ENCODE measurements at places on chromosomes 13 and 19. TPM values are rescaled to one million over a fixed set of nuclear protein-coding genes. Genes with fewer than 3 reads are reported as not detected.

DNA sequence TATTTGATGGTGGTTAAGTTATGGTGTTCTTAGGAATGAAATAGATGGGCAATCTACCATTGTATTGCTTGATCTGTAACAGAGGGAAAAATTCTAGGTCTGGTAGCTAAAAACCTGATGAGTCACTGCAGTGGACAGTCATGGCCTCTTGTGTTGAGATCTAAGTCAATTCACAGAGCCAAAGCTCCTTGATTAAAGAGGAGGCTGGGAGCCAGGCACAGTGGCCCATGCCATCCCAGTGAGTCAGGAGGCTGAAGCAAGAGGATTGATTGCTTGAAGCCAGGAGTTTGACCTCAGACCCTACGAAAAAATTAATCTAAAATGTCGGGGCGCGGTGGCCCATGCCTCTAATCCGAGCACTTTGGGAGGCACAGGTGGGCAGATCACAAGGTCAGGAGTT is 67.1 kb upstream of the KPNA3 start:
- no peak for DNase-seq

DNA sequence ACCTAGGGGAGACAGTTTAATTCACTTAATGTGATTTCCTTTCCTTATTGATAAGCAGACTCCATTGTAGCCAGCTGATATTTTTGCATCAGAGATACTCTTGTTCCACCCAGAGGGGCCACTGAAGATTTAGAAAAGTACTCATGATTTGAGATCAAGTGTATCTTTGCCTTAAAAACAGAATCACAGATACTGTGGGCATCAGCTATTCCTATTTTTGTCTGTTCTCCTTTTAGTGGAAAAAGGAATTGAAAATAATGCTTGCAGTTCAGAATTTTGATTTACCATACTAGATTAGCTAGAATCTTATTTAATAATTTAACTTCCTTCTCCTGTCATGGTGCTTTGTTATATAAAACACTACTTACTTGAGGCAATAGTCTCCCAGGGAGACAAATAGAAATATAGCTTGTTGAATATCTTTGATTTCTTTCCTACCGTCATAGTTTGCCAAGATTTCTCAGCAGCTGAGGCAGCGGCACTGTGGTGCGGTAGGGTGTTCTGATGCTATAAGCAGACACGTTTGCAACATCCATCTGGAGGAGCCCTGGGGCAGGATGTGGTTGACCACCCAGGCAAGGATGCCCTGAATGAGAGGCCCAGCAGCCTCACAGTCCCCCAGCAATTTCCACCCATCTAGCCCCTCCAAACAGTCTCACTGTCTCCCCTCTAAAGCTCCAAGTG is 47.0 kb upstream of the RAP2A start:
- no peak for DNase-seq

- peak; percentile 90 for DNase-seq
Observed at GRCh38 chr19:46715975-46716671, 791 bp downstream of the PRKD2 start.

GRCh38 chr19:17654993-17655392 is 33.2 kb downstream of the UNC13A start:
- DNase-seq = no peak

GRCh38 chr19:48512504-48513288 is 1.1 kb upstream of the LMTK3 start:
- DNase-seq = no peak

DNA sequence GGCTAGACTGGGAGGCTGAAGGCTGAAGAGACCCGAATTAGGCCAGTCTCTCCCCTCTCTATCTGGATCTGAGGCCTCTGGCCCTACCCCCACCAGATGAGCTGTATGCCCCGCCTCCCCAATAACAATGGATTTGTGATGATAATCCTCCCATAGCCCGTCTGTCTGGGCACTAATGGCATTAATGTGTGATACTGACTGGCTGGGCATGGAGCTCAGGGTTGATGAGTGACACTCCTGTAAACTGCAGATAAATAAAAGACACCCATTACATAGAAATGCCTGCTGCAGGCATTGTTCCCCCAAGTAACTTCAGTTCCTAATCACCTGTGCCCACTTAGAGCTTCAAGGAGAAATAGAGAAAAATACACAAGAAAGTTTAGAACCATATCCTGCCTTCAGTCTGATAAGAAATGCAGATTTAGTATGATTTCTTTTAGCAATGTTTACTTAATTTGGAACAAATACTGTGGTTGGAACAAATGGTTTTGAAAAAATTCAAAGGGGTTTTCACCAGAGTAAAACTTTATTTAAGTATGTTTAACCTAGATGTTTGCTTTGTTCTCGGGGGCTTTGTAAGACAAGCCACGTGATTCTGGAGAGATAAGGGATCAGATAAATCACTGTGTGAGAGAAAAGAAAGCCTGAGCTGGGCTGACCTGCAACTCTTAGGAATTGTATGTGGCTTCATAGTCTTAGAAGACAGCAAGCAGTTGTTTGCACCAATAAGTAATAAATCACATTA is 60.3 kb downstream of the TNFRSF19 start:
- DNase-seq = no peak

- DNase-seq = no peak
Observed at GRCh38 chr19:48619692-48620585, 633 bp downstream of the SPHK2 start.

DNA sequence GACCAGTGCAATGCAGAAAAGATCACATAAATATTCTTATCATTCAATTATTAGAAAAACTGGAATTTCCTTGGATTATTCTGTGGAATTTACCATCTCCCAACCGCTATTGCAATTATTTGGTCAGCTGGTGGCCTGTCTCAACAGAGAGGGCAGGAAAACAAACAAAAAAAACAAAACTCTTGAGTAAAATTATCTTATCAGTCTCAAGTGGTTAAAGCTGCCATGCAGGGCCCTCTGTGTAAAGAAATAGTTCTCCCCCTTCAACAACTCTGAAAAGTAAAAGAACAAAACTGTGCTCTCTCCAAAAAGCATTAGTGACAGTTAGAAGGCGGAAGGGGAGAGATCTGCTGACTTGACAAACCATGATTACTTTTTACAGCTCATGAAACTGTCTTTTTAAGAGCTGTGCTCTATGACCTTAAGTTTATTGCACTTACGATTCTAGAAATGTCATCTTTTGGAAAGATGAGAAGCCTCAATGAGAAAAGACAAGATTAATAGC is 152.3 kb downstream of the DLEU7 start:
- DNase-seq = no peak

DNA sequence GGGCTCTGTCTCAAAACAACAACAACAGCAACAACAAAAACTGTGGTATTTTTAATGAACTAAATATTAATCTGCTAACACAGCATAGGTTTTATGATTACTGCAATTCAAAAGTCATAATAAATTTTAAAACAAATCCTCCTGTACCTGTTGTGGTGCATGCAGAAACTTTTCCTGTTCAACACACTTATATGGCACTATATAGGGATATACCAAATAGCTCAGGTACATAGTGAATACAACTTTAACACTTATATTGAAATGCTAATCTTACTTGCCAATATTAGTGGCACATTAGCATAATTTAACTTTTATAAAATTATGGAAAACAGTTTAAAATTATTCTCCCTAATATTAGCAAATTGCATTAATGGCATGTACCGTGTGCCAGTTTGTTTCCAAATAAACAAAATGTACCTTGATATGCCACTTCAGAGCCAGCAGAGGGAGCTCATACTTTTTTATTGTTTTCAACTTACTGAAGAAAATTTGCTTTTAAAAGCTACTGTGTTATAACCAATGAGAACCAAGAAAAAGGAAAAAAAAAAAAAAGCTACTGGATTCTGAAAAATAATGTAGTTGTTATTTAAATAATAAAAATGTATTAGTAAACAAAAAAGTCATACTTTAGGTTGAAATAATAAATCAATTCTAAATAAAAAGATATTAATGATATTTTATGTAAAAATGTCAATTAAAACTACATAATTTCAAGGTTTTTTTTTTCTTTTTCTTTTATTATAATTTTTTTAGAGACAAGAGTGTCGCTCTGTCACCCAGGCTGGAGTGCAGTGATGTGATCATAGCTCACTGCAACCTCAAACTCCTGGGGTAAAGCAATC is 18.0 kb upstream of the RBM26 start:
- no peak for DNase-seq

GRCh38 chr13:102799426-102800144 is 666 bp downstream of the BIVM start:
- no peak for DNase-seq

UBL3 gene
- 25.6 TPM for total RNA-seq

SPART gene
- 101 TPM for total RNA-seq

MAB21L1 gene
- 0.61 TPM for total RNA-seq

PPP6R1 gene
- total RNA-seq = 49.4 TPM

RUBCNL gene
- 6.7 TPM for total RNA-seq
